ENCODE measurements at places on chromosomes 12 and 14.

DNA sequence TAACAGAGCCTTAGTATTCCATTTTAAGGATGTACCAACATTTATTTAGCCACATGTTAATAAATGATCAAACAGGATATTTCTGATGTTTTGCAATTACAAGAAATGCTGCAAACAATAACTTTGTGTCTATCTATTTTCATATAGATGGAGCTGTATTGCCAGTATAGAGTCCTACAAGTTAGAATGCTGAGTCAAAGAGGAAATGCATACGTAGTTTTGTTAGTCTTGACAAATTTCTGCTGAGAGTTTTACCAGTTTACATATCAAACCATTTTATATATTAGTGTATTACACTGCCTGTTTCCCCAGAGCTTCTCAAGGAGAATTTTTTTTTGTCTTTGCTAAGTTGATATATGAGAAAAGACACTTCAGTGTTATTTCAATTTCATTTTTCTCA, 541.7 kb downstream of the SLC16A7 start:
- DNase-seq, result no peak

GRCh38 chr14:75865531-75865930, 116.3 kb downstream of the TGFB3 start:
- no peak for DNase-seq

- no peak for DNase-seq
These were observed 287.1 kb upstream of the G2E3 start for GRCh38 chr14:30271811-30272323.

DNA sequence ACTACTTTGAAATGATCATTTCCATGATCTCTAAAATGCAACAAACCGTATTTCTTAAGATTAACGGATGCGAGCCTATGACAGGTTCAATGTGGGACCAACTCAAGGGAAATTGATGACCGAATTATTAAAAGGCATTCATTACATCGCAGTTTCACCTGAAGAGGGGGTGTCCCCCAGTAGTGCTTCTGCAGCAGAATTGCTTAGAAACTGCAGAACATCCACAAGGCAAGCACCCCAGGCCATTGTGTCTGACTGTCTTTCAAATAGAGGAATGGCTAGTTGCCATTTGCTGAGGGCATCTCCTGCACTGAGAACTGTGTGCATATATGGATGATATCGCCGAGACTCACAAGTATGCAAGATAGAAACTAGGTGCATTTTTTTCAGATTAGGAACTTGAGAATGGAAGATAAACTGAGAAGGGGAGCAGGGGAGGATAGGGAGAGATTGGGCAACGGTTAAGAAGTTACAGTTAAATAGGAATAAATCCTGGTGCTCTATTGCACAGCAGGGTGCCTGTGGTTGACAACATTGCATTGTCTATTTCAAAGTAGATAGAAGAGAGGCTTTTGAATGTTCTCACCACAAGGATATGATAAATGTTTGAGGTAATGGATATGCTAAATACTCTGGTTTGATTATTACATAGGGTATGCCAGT, 234.3 kb upstream of the PLEKHG7 start:
- no peak for DNase-seq

DNA sequence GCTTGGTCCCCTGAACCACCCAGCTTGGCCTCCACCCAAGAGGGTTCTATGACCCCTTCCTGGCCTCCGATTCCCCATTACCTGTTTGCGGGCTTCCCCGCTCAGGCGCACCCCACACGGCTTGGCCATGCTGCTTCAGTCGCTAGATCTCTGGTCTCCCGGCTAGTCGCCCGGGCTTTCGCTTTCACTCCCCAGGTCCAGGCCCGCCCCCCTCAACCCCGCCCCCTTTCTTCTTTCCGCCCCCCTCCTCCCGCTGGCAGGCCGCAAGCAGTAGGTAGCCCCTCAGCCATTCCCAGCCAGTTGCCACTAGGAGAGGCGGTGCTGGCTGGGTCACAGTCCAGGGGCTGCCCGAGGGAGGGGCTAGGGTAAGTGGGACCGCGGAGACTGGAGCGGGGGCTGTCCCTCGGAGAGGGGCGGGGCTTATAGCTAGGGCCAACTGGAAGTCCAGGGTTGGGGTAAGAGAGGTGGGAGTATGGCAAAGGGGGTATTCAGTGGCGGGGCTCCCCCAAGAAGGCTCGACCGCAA, at the start of gene PSME2:
PSME2 (minus strand) TSS at position 158 of the 525 bp plus-strand sequence; CDS start at position 129, 29 bp downstream.
- DNase-seq, result peak; percentile 99

DNA sequence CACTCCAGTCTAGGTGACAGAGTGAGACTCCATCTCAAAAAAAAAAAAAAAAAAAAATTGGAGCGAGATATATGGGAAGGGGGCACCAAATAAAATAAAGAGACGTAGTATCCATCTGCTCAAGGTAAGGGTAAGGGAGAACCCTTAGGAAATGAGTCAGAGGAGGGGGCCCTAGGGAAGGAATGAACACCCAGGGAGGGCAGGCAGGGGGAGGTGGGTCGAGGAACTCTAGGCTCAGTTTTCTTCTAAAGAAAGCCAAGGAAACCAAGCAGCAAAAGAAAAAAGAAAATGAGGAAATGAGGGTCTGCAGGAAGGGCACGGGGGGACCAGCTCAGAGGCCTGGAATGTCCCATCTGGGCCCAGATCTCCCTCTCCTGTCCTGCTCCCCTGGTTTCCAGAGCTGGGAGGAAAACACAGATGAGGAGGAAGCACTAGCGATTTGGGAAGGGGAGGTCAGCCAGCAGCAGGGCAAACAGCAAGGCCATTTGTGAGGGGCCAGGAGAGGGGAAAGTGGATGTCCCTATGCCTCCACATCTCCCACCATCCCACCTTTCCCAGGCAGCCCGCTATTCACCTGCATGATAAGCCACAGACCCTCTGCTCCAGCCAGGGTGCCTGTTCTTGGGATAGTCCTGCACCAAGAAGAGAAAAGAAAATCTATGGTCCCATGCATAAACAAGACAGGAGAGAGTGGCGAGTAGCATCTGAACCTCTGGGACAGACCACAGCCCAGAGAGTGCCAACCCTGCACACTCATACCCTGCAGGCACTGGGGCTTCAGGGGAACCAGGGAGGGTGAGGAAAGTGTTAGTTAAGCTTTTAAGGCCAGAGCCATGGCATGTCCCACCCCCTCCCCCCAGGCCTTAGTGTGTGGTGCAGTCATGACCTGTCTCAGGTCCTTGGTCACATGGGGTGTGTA, 11.9 kb downstream of the SPRYD3 start:
- DNase-seq, result no peak

GRCh38 chr12:53701518-53702264, 25.6 kb downstream of the CALCOCO1 start:
- peak; percentile 88 for DNase-seq

DNA sequence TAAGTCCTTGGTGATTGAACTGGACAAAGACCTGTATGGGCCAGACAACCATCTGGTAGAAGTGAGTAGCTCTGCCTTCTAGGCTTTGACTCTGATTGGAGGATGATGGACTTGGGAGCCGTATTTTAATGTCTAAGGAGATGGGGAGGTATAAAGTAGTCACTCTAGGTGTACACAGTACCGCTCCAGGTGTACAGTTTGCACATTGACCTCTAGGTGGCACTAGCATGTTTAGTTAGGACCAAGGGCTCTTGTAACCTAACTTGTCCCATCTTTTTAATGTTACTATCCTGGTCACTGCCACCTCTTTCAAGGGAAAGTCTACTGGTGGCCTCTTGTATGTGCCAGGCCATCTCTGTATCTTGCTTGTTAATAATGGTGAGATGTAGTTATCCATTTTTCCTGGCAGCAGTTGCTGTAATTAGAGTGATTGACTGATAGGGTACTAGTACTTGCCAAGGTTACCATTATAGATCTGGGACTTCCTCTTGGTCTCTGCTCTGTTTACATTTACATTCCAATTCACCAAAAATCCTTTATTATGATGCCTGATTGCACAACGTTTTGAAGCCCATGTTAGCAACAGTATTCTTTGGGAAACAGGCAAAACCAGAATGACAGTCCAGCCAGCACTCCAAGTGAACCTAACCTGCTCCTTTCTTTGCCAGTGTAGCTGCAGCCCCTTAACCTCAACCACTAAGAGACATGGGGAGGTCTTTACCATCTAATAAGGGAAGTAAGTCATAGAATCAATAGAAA, 3.6 kb downstream of the SMARCD1 start:
- peak; percentile 71 for DNase-seq

DNA sequence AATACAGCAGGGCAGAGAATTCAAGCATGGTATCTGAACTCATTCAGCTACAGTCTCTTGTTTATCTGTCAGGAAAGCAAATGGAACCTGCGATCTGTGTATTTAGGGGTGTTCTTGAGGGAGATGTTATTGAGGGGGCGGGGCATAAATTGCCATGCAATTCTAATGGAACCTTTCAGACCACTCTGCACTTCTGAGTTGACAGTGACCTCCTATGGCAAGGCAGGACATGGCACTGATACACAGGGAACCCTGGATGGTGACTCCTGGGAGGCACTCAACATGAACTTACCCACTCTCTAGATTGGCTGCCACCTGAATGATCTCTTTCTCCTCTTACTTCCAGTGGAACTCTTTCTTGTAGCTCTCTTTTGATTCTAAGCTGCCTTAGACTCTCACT, 787.3 kb downstream of the VRK1 start:
- no peak for DNase-seq

All from WERI-Rb-1 (cell line).